Left lung (tissue), 14 donors: ENCODE measurements at places on chromosomes 11 and 22.

- no peak for DNase-seq
Observed at GRCh38 chr11:94100253-94100652, 28.4 kb upstream of the PANX1 start.

- no peak for DNase-seq
Observed at GRCh38 chr22:36317658-36318271, 64.8 kb downstream of the APOL1 start.

GRCh38 chr22:30195245-30196140 is 51.1 kb downstream of the LIF start:
- DNase-seq = no peak

DNA sequence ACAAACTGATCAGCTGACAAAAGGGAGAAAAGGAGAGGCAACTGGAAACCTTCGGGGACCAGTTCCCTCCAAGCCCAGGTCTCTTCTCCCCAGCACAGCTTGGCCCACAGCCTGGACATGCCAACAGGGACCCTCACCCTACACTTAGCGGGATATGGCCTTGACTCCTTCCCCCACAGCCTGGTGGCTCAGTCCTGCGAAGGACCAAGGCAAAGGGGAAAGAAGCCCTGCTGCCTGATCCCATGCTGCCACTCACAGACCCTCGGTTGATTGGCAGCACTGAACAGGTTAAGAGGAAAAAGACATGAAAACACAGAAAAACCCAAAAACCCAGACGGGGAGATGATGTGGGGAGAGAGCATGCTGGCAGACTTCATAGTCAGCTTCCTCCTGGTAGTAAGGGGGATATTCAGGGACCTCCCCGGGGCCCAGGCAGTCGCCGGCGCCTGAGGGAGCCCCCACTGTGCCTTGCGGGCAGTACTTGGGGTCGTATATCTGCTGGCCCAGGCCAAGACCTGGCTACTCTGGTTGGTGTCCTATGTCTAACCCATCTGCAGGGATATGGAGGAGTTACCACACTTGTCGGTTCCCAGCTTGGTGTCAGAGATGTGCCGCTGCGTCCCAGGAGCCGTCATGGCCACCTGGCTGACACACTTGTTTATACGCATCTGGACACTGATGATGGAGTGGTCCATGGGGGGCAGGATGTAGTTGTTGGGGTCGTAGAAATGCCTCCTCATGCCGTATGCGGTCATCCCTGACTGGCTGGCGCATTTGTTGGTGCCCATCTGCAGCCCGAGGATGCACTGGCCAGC is 34.2 kb upstream of the HORMAD2 start:
- no peak for DNase-seq

GRCh38 chr22:28768701-28769393 is 3.6 kb upstream of the CCDC117 start:
- no peak for DNase-seq

- no peak for DNase-seq
Observed at GRCh38 chr11:133720951-133721350, 124.4 kb downstream of the SPATA19 start.

- DNase-seq = no peak
Observed at GRCh38 chr11:8232849-8233606, 30.6 kb downstream of the LMO1 start.

DNA sequence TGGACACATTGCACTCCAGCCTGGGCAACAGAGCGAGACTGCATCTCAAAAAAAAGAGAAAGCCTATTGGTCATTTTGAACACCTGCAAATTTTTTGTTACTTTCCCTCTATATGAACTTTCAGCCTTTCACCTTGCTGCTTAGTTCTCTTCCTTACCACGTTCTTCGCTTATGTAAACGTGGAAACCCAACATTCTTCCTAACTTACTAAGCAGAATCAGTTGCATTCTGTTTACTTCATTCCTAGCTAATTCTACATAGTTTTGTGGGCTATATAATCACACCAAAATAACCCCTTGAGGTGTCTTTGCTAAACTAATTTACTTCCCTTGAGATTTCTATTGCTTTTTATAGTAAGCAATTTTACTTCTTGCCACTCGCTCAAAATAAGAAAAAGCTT is 23.2 kb downstream of the MS4A4A start:
- DNase-seq = no peak

DNA sequence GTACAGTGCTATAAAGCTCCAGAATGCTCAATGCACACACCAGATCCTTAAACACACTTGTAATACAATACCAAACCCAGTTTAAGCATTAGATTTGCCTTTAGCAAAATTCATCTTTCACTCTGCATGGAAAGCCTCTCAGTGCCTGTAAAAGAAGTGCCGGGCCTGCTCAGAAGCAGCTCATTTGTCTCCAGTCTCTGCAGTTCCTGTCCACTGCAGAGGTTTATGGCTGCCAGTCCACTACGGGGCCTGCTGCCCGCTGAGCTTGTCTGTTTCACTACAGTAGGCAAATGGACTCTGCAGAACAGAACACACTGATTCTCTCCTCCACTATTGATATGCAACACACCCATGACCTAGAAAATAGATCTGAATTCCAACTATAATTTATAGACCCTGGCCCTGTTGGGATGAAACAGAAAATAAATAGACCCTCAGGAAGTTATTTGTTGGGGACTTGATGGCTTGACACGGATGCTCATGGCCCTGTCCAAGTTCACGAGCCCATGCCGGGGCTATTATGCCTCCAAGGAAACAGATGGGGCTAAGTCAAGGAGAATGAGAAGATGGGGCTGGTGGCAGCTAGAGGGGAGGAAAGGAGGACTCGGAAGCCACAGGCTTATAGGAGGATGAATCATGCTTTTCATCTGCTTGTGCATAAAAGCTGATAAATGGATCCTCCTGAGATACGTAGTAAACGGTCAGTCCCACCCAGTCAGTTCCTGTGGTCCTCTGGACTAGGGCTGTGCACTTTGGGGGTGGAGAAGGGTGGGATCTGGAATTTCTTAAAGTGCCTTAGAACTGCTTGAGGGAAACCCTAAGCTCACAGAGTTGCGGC is 416.8 kb upstream of the TENM4 start:
- DNase-seq = no peak

- DNase-seq = no peak
Observed at GRCh38 chr11:13062115-13062514, 53.0 kb downstream of the RASSF10 start.
